ENCODE measurements at places on chromosomes 12 and 14.
A peak's percentile ranks its signal among the peaks of the same experiment; 100 is the strongest.

GRCh38 chr12:122946690-122947341 lies 19.4 kb downstream of the ABCB9 start:
- peak; percentile 72 for DNase-seq

- peak; percentile 60 for DNase-seq
Measured at GRCh38 chr12:124919521-124920352, 5.3 kb upstream of the UBC start.

DNA sequence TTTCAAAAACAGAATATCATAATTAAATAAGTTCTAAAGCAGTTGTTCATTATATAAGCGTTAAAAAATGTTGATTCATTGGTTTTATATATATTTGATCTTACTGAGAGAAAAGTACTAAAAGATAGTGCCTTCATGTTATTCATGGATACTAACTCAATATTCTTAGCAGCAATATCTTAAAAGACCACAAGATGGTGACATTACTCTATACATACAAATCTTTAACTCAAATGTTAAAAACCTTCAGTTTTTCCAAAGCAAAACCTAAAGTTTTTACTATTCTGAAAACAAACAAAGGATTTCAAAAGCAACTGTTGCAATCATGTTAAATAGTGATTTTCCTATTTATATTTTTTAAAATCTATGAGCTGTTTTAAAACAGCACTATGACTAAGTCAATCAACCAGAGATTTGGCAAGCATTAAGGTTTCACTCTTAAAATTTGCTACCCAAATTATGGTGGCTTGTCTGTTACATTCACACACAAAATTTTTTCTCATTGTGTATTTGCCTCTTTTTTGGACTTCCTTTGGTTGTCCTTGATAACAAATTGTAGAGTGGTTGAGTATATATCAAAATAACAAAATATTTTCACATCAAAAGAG lies 50.1 kb upstream of the RERGL start:
- DNase-seq, result no peak

- no peak for DNase-seq
Measured at GRCh38 chr14:73467800-73468199, 9.5 kb upstream of the NUMB start.

DNA sequence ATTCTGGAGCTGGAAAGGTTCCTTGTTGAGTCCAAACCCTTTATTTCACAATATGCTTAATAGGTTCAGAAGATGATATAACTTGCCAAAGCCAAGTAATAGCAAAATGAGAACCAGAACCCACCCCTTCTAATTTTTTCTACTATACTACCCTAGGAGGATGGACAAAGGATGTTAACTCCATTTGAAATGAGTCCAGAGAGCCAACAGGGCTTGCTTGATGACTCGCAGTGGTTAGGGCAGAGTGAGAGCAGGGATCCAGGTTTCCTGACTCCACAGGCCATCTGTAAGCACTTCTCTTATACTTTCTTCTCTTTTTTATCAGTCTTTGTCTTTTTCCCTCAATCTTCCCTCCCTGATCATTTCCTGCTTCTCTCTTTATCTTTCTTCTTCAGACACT lies 668.1 kb downstream of the MED13L start:
- DNase-seq, result no peak

DNA sequence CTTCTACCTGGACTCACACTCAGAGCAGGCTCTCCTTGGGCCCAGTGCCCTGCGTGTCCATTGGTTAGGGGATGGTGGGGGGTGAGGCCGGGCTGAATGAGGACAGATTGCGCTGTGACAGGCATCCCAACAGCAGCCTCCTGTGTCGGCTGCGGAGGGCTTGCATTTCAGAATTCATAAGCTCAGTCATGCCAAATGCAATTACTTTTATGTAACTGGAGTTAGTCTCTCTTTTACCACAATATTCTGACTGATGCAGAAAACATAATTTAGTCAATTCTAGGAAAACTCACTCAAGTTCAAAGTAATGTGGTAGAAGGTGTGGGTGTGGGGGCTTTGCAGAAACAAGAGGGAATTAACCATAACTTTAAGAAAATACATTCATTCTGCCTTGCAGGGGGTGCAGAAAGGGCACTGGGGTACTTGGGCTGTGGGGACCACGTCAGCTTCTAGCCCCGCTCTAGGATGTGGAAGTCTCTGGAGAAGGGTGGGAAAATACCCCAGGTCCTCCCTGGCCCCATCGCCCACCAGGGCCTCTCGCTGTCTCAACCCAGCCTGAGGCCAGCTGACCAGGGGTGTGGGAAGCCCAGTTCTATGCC lies 257.7 kb downstream of the ADGRD1 start:
- DNase-seq, result no peak

GRCh38 chr12:71242511-71242910 lies 84.7 kb upstream of the TSPAN8 start:
- no peak for DNase-seq

DNA sequence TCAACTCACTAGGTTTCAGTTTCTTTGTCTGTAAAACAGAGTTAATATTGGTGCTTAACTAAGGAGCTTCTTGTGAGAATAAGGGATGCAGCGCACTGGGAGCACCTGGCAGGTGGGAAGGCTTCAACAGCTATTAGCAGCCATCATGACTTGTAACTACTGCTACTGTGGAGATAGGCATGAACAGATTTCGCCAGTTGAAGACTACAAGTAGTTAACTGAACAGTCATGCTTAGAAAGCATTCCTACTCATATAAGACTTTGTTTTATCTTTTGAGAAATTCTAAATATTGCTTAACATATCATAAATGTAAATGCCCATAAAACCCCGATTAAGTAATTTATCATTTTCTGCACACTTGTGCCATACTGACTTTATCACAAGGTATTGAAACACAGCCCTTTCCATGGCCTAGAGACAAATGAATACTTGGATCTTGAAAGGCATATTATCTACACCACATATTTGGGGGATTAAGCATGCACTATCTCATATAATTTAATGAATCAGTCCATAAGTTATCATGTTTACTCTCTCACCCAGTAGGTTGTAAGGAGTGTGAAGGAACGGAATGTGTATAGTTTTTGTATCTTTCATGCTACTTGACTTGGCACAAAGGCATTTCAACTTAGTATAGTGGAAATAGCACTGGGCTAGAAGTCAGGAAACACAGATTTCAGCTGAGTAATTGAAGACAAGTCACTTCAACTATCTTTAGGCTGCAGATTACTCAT lies 16.1 kb downstream of the NTN4 start:
- no peak for DNase-seq

DNA sequence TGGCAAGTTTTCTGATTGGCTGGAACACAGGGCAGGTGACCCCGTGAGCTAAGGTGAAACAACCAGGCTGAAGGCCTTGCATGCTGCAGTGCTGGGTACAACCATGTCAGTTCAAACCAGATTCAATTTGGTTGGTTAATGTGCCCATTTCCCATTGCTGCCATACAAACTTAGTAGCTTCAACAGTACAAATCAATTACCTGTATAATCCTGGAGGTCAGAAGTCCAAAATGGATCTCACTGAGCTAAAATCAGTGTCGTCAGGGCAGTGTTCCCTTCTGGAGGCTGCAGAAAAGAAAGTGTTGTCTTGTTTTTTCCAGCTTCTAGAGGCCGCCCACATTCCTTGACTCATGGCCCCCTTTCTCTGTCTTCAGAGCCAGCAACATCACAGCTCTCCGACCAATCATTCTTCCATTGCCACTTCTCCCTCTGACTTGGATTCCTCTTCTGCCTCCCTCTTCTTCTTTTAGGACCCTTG lies 221.7 kb downstream of the ZFP36L1 start:
- no peak for DNase-seq

DNA sequence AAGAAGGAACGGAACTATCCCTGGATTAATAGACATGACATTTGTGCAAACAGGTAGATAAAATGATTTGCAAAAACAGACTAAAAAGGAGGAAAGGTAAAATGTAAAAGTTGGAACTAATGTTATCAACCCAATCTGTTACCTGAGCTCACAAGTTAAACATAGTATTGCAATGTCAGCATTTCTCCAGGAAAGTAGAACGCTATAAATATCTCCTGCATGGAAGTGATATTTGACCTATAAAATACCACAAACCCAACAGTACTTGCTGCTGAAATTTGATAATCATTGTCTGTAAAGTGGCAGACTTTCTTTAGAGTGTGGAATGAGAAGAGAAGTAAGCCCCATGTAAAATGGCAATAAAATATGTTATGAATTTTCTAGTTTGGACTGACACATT lies 1435.7 kb downstream of the LRFN5 start:
- DNase-seq, result no peak

DNA sequence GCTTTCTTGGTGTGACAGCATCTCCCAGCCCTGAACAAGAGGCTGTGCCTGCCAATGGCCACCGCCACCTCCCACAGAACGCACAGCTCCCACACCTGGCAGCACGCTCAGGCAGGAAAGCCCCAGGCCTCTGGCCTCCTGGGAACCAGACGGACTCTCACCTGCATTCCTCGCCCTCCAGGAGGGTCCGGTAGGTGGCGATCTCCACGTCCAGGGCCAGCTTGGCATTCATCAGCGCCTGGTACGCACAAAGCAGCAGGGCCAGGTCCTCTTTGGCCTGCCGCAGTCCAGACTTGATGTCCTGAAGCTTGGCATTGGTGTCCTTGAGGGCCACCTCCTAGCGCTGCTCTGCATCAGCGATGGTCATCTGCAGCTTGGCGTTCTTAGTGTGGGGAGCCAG lies 12.1 kb upstream of the KRT77 start:
- no peak for DNase-seq

DNA sequence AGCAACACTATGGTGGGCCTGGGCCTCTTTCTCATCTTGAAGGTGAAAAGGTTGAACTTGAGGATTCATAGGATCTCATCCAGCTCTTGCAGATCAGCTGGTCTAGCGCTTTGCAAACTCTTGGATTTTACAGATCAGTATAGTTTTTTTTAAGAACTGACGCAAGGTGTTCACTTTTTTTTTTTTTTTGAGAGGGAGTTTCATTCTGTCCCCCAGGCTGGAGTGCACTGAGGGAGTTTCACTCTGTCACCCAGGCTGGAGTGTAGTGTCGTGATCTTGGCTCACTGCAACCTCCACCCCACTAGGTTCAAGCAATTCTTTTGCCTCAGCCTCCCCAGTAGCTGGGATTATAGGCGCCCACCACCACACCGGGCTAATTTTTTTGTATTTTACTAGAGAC lies 20.4 kb upstream of the LGMN start:
- no peak for DNase-seq

- no peak for DNase-seq
Measured at GRCh38 chr14:64611358-64612020, 61.7 kb downstream of the PPP1R36 start.

GRCh38 chr14:96038920-96039632 lies at the start of gene C14orf132:
TSS of gene C14orf132 (plus strand) at chr14:96039362. CDS start at chr14:96039501, 139 bp downstream.
- peak; percentile 20 for DNase-seq

- DNase-seq, result no peak
Measured at GRCh38 chr14:22434901-22435550, 154.0 kb downstream of the DAD1 start.

GRCh38 chr14:94173471-94173884 lies 644 bp upstream of the PPP4R4 start:
- DNase-seq, result peak; percentile 35

DNA sequence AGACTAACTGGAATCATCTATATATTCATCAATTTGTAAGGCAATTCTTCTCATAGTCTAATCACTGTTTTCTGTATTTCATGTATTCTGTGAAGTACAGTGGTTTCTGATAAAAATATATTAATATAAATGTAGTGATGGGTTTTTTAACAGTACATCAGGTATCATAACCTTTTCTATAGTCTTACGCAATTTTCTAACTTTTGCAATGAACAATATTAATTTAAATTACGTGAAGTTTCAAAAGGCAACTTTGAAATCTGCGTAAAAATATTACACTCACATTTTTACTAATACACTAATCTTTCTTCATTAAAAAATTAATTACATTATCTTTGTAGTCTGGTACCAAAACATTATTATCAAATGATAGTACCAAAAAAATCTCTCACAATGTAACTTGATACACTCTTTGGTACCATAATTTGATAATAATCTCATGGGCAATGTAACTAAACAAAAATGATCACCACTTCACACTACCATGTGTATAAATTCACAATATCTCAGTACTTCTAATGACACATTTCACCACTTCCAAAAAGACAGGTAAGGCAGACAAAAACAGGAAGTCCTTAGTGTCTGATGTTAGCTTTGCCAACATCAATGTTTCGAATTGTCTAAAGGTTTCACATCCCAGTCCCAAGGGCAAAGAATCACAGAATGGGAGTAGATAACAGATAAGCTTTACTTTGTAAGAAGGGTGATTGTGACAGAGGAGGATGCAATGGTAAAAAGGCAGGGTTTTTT lies 8.7 kb downstream of the DNAI7 start:
- no peak for DNase-seq

DNA sequence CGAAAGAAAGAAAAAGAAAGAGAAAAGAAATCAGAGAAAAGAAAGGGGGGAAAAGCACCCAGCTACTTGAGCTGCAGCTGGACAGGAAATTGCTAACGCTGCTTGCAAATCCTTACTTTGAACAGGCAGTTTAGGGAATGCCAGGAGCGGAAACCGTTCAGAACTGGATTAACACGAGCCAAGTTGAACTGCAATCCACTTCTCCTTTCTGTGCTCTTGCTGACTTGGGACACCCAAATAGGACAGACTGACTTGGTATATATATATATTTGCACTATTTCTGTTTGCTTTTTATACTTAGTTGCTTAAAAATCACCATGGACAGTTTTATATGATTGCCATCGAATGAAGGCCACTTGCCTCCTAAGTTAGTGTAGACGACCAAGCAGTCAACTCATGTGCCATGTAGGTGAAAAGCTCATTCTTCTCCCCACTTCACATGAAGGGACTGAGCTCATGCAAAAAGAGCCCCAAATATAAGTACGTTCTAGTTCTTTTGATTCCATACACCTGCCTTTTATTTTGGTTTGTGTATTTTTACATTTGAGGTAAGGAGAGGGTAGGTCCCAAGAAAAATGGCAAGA lies 5.5 kb downstream of the DUSP6 start:
- no peak for DNase-seq

- DNase-seq, result no peak
Measured at GRCh38 chr12:52059582-52060497, 8.6 kb downstream of the NR4A1 start.

GRCh38 chr14:95330591-95331370 lies 11.1 kb upstream of the CLMN start:
- DNase-seq, result no peak

DNA sequence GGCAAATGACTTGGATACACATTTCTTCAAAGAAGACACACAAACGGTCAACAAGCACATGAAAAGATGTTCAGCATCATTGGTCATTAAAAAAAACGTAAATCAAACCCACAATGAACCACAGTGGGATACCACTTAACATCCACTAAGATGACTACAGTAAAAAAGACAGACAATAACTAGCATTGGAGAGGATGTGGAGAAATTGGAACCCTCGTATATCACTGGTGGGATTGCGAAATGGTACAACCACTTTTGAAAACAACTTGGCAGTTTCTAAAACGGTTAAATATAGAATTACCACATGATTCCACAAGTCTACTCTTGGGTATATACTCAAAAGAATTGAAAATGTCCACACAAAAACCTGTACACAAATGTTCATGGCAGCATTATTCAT lies 25.2 kb upstream of the PPFIBP1 start:
- DNase-seq, result no peak

DNA sequence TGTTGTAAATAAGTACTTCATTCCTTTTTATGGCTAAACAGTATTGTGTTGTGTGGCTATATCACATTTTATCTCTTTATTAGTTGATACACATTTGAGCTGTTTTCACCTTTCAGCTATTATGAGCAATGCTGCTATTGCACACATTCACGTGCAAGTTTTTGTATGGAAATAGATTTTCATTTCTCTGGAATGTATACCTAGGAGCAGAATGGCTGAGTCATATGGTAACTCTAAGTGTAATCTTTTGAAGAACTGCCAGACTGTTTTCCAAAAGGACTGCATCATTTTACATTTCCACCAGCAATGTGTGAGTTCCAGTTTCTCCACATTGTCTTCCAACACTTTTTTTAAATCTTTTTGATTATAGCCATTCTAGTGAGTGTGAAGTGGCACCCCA lies 134.0 kb downstream of the SRGAP1 start:
- no peak for DNase-seq

Data from CD4-positive, alpha-beta T cell (primary cell).